ENCODE measurements at places on chromosomes 7 and 10.

- H3K36me3 ChIP-seq = peaks cover 4% of the 10 kb centered on the region
- peak; percentile 73 for DNase-seq
- H3K4me3 ChIP-seq = peak overlapping the region; percentile 41
- H3K4me1 ChIP-seq = peaks cover 43% of the 10 kb centered on the region
Measured at GRCh38 chr10:6409971-6410643, 170.0 kb downstream of the PRKCQ start.

GRCh38 chr10:81306971-81307782, 567.8 kb upstream of the NRG3 start:
- H3K4me1 ChIP-seq = no peaks in the 10 kb centered on the region
- no peaks in the 10 kb centered on the region for H3K27me3 ChIP-seq
- DNase-seq = no peak
- no peak overlapping the region for H3K27ac ChIP-seq
- no peaks in the 10 kb centered on the region for H3K36me3 ChIP-seq
- H3K4me3 ChIP-seq = no peak overlapping the region

DNA sequence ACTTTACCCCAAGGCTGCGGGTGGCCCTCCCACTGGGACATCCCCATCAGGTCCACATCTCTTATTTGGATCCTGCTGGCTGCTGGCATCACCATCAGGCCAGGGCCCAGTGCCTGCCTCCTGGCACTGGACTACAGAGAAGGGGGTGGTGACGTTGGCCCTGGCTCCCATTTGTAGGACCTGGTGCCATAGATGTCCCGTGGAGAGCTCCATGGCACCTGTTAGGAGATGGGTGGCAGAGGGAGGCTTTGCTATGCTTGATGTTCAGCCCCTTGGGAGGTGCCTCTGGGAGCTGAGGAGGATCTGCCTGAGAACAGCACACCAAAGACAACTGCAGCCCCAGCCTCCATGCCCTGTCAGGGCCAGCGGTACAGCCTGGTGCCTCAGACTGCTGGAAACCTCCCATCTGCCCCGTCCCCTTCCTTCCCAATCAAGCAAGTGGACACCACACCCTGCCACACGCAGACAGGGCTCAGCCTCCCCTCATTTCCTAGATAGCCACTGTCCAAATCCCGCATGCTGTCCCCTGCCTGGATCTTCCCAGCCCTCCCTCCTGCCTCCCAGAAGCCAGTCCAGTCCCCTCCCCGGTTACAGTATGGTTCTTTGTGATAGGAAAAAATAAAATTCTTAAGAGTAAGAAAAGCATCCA, 230.0 kb upstream of the GRB10 start:
- no peaks in the 10 kb centered on the region for H3K4me1 ChIP-seq
- no peak overlapping the region for H3K4me3 ChIP-seq
- H3K36me3 ChIP-seq = no peaks in the 10 kb centered on the region
- no peak for DNase-seq
- H3K27ac ChIP-seq = no peak overlapping the region

- peaks cover 25% of the 10 kb centered on the region for H3K36me3 ChIP-seq
- H3K27ac ChIP-seq = peak overlapping the region; percentile 78
- H3K27me3 ChIP-seq = no peaks in the 10 kb centered on the region
- H3K4me3 ChIP-seq = peak overlapping the region; percentile 75
- no peak for DNase-seq
- peaks cover 47% of the 10 kb centered on the region for H3K4me1 ChIP-seq
Measured at GRCh38 chr7:100157334-100158228, 942 bp downstream of the TRAPPC14 start.

Measured in activated CD8-positive, alpha-beta memory T cell treated with anti-CD3 and anti-CD28 coated beads, Interleukin-2, amount 10 ng/mL, durations not matched to agents 7 days and 5 days (primary cell).